ENCODE measurements at places on chromosomes 3 and 15.

GRCh38 chr15:70345251-70346019 is 247.7 kb upstream of the TLE3 start:
- DNase-seq, result no peak

DNA sequence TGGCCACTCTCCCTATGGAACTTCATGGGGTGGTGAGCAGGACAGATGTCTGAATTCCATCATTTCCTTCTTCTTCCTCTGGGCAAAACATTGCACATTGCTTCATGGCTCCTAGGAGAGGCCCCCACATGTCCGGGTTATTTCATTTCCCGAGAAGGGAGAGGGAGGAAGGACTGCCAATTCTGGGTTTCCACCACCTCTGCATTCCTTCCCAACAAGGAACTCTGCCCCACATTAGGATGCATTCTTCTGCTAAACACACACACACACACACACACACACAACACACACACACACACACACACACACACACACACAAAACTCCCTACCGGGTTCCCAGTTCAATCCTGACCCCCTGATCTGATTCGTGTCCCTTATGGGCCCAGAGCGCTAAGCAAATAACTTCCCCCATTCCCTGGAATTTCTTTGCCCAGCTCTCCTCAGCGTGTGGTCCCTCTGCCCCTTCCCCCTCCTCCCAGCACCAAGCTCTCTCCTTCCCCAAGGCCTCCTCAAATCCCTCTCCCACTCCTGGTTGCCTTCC is 1.9 kb downstream of the RHO start:
- peak; percentile 49 for DNase-seq

DNA sequence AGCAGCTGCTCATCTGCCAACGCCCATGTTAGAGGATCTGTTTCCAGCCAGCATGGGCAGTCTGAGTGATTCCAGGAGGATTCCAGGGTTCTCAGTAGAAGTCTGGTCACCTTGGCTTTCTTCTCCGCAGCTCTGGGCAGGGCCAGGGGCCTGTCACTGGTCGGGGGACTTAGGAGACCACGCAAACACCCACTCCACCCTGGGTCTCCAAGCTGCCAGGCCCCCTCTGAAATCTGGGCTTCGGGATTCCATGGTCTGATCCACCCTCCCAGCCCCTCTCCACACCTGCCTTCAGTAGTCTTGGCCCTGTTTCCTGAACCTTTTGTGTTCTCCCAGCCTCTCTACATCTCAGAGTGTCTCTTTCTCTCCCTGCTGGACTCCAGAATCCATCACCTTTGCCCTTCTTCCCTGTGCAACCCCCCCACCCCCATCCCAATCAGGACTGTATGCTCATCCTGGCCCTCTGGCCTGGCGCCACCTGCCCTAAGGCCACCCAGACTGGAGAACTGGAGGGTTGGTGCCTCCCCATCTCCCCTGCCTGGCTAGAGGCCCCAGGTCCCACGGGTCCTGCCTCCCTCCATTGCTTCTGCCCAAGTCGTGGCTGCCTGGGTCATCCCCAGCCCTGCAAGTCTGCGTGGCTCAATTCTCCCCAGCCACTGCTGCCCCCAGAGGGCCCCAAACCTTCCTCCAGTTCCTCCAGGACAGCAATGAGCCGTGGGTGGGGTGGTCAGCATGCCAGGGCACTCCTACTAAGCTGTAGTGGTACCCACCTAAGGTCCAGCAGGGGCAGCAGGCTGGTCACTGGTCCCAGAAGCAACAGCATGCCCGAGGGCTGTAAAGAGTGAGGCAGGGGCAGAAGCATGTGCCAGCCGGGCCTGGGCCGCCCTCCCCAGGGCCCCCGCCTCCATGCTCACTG is 102.8 kb downstream of the TBC1D2B start:
- DNase-seq, result no peak

DNA sequence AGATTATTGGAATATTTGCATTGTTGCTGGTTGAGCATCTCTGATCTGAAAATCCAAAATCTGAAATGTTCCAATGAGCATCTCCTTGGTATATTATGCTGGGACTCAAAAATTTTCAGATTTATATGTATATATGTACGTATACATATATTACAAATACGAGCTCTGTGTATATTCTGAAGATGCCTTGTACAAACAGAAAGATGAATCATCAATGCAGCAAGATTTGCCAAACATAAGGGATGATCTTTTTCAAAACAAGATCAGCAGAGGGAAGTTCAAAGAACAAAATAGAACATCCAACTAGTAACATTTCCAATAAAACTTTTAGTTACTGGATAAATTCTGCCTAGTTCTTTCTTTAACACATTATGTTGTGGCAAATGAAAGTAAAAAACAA is 42.5 kb downstream of the HERC1 start:
- peak; percentile 49 for DNase-seq

GRCh38 chr3:13401149-13401548 is 19.0 kb downstream of the NUP210 start:
- no peak for DNase-seq

- DNase-seq, result no peak
Measured at GRCh38 chr3:46052531-46052930, 25.2 kb upstream of the XCR1 start.

DNA sequence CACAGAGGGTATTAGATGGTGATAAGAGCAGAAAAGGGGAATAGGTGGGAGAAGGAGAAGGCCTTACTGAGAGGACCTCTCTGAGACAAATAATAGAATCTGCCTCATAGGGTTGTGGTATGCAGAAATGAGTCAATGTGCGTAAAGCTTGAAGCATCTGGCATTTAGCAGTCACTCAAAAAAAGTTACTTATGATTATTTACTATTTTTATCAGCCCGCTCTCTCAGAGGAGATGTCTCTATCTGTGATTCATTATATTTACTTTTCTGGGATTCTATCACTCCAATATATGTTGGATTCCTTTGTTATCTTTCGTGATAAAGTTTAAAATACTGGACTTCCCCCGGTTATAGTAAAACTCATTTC is 4.6 kb upstream of the TM4SF1 start:
- DNase-seq, result peak; percentile 56

DNA sequence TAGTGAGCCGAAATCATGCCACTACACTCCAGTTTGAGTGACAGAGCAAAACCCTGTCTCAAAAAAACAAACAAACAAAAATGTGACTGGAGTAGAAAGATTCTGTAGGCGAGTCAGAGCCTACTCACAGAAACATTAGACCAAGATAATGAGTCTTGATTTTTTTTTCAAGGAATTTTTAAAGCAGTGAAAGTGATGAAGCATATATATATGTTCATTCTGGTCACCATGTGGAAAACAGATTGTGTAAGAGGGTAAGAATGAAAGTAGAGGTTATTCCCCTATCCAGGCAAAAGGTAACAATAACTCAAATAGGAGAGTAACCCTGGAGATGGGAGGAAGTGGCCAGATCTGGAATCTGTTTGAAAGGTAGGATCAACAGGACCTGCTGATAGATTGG is 26.2 kb upstream of the FHIT start:
- no peak for DNase-seq

GRCh38 chr3:191170097-191170496 is 28.9 kb upstream of the OSTN start:
- no peak for DNase-seq

- no peak for DNase-seq
Measured at GRCh38 chr3:150742141-150742523, 20.8 kb downstream of the SIAH2 start.

GRCh38 chr3:46351646-46352045 is 2.3 kb upstream of the CCR2 start:
- DNase-seq, result no peak

DNA sequence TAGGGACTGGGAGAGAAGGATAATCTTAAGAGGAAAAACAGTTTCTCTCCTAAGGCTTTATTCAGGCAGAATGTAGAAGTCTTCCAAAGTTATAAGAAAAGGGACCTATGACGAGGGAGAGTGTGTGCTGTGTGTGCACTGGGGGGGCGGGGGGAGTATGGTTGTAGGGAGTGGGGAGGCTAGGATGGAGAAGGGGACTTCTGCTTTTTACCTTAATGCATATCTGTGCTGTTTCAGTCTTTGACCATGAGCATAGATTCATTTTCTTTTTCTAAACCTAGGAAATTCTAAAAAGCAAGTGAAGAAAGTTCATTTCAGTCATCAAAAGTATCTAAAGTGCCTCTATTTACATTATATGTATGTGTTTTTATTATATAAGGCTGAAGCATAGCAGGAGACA is 52.6 kb upstream of the RASA2 start:
- DNase-seq, result no peak

DNA sequence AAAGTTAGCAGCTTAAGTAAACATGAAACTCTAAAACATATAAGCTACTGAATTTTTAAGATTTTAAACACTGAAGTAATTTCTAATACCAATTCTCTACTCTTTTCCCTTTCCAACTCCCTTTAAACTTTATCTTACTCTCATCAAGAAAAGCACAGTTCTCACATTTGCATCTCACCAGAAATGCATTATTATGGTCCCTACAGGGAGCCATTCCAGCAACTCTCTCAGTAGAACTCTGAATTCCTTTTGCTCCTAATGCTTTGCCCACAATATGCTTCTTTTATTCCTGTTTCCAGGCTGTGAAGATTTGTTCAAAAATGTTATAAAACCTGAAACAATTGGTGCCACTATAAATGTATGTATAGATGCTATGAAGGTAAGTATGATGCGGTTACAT is 83.4 kb downstream of the TFDP2 start:
- DNase-seq, result no peak

DNA sequence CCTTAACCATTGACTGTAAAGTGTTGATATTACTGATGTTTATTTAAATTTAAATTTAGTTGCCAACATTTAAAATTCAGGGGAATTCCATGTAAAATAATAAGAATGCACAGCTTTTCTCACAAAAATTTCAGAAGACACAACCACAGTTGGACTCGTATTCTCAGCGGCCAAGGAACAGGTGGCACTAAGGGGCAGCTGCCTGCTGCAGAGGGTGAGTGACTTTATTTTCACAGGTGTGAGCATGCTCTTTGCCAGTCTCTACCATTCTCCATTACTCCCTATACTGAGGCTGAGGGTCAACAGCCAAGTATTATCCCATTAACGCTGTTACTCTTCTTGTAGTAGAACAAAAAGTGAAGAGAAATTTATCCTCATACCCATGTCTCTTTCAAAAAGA is 92.1 kb upstream of the GADL1 start:
- no peak for DNase-seq

- no peak for DNase-seq
Measured at GRCh38 chr3:100329800-100330489, 4.6 kb upstream of the NIT2 start.

DNA sequence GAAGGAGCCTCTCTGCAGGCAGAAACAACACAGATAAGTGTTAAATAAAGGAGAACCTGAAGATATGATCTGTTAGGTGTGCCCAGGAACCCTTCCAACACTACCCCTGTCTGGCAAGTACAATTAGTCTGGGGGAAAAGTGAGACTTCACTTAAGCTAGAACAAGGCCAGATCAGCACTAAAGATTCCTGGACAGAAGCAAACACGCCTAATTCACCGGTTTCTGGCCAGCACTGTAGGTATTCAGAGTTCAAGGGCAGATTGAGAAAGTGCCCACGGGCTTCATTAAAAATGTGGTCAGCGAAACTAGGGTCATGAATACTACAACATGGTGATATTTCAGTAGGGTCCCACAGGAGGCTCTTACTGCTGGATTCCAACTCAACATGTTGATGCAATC is 28.6 kb upstream of the OR5K1 start:
- DNase-seq, result no peak
